Fibroblast of upper back skin (primary cell): ENCODE measurements at places on chromosomes 4 and X.

GRCh38 chrX:150446151-150446550, 83.0 kb downstream of the MAMLD1 start:
- DNase-seq, result no peak

DNA sequence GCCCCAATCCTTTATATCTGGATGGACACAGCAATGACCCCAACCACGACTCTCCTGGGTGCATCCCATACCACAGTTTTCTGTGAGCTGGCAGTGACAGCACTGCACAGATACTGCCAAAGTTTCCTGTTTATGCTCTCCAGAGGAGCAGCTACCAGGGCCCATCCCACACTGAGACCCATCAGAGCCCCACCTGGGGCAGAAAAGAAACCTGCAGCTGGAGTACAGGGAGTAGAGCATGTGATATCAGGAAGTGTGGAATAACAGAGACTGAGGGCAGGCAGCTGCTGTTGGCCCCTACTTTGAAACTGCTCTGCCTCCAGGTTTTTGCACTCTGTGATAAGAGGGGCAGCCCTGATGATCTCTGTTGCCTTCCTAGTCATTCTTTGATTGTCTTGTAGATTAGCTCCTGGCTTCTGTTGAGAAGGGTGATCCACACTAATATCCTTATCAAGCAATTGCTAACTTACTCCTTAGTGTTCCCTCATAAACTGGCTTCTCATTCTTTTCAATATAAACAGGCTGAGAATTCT, 526.3 kb upstream of the TECRL start:
- no peak for DNase-seq

- DNase-seq, result peak; percentile 96
Measured at GRCh38 chrX:49039598-49040375, 3.4 kb downstream of the TFE3 start.

- no peak for DNase-seq
Measured at GRCh38 chrX:54786967-54787366, 11.1 kb downstream of the ITIH6 start.

GRCh38 chr4:5259471-5259870, 208.2 kb downstream of the STK32B start:
- no peak for DNase-seq

- peak; percentile 68 for DNase-seq
Measured at GRCh38 chrX:2398064-2398656, 102.6 kb downstream of the DHRSX start.

DNA sequence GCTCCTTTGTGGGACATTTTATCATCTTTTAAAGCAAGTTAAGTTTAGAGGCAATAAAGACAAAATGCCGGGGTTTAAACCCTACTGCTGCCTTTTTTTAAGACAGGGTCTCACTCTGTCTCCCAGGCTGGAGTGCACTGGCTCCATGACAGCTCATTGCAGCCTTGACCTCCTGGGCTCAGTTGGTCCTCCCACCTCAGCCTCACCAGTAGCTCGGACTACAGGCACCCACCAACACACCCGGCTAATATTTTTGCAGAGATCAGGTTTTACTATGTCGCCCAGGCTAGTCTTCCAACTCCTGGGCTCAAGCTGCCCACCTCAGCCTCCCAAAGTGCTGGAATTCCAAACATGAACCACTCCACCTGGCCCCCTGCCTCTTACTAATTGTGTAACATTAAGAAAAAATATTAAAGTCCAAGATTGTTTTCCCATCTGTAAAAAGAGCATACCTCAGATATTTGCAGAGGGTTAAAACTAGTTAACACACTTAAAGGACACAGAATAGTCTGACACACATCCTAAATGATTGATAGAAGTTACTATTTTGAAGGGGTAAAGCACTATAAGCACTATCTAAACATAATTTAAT, 9.8 kb downstream of the HNRNPD start:
- no peak for DNase-seq

GRCh38 chrX:9340598-9341290, 124.1 kb upstream of the TBL1X start:
- peak; percentile 81 for DNase-seq

DNA sequence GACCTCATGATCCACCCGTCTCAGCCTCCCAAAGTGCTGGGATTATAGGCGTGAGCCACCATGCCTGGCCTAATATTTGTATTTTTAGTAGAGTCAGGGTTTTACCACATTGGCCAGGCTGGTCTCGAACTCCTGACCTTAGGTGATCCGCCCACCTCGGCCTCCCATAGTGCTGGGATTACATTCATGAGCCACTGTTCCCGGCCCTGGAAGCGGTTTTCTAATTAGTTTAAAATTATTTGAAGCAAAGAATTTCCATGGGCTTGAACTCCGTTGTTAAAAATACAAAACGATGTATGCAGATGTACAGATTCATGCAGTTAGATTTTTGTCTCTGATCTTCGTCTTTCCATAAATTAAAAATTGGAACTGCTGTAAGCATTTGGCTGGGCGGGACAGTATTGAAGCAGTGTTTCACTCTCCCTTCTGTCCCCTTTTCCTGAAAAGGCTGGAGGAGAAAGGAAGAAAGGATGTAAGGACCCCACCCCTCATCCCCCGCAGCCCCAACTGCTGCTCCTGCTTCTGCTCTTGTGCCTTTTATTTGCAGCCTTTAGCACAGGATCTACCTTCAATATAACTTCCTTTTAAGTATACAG, 12.0 kb downstream of the TRAPPC11 start:
- DNase-seq, result no peak

GRCh38 chrX:132576939-132577338, 88.1 kb upstream of the MBNL3 start:
- no peak for DNase-seq

- DNase-seq, result no peak
Measured at GRCh38 chr4:170425521-170426143, 335.9 kb upstream of the AADAT start.

DNA sequence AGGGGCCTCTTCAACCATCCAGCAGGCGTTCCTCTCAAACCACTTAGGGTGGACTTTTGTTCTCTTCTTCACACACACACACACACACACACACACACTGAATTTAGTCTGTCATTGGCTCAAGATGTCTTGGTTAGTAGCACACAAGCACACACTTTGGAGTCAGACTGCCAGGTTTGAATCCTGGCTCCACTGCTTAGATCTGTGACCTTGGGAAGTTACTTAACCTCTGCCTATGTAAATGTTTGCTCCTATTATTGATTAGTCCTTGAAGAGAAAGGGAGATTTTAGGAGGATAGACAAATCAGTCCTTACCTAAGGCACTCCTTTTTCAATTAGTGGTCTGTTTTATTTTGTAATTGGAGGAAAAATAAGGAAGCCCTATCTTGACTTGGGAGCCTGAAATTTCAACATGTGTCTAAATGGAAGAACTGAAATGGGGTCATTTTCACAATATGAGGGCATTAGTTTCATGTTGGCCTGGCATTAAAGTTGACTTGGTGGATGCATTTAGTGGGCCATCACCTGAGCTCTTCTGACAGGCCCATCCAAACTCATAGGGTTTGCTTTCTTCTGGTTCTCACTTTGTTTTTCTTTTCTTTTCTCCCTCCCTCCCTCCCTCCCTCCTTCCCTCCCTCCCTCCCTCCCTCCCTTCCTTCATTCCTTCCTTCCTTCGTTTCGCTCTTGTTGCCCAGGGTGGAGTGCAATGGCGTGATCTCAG, 13.3 kb upstream of the TMEM131L start:
- no peak for DNase-seq

- no peak for DNase-seq
Measured at GRCh38 chr4:173380987-173381386, 10.2 kb downstream of the SAP30 start.

DNA sequence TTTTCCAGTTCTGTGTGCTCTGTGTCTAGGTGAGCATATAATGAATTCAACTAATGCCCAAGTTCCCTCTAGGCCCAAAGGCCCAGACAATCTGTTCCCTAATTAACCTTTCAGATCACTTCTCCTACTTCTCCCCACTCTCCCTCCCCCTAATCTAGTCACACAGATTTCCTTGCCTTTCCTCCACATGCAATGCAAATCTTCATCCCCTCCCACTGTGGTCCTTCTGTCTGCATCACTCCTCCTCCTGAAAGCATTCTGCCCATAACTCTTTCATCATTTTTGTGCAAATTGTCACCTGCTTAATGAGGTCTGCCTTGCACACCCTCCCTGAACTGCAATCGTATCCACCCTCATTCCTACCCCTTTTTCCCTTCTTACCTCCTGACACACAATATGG, 346.6 kb downstream of the FBXO8 start:
- DNase-seq, result no peak

DNA sequence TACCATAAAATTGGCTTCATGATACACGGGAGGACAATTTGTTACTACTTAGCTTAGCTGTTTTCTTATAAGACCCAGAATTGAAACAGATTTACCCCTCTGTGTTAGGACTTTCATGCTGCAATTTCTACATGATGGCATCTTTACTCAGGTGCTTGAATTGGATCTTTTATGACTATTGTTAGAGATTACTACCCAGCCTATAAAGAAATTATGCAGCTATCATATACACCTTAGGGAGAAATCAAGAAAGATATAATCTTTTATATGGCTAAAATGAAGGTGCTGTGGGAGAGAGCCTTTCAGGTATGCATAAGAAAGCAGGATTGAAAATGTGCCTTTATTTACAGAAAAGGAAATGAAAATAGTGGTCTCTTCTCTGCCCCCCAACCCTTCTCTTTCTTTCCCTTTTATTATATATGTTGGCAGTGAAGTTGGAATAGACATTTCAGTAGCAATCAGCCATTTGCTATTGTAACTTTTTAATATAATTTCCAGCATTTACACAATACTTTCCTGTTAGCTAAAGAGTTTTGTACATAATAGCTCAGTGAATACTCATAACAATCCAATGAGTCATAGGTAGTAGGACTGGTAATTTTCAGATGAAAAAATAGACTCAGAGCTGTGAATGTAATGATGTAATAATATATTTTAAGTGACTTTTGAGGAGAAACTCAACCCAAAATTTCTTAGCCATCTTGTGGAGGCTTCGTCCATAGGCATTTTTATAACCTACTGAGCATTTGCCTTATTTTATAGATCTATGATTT, 311.8 kb downstream of the ADGRL3 start:
- DNase-seq, result peak; percentile 79

- DNase-seq, result no peak
Measured at GRCh38 chr4:163600727-163601126, 106.2 kb downstream of the TMA16 start.

GRCh38 chr4:37124800-37125199, 119.7 kb upstream of the NWD2 start:
- no peak for DNase-seq

DNA sequence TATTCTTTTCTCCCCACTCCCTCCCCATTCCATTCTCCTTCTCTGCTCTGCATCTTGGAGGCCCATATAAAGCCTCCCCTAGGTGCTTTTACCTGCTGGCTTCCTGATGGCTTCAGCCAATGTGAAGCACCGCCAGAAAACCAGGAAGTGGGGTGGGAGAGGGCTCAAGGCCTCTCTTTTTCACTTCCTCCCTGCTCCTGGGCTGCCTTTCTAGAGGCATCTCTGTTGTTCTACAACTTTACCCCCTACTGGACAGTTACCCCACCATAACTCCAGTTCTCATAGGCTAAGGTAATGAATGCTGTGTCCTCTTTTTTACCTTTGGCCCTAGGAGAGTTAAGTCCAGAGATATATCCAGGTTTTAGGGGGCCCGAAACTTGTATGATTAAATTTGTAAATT, 62.4 kb upstream of the PPARGC1A start:
- DNase-seq, result no peak

DNA sequence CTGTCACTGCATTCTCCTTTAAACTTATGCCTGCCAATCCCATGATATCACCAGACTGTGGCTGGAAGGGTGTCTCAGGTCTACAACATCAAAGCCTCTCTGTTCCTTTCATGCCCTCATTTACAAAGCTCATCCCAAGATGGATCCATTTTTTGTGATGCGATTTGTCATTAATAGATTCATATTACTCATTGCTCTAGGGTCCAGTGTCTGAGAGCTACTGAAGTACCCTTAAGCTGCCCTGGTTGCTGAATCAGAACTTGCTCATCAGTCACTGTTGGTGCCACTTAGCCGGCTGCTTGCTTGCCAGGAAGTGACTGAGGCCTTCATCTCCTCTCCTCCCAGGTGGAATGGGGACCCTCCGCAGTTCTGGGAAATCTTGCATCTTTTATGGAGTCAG, 395.5 kb upstream of the BOD1L1 start:
- DNase-seq, result peak; percentile 5

DNA sequence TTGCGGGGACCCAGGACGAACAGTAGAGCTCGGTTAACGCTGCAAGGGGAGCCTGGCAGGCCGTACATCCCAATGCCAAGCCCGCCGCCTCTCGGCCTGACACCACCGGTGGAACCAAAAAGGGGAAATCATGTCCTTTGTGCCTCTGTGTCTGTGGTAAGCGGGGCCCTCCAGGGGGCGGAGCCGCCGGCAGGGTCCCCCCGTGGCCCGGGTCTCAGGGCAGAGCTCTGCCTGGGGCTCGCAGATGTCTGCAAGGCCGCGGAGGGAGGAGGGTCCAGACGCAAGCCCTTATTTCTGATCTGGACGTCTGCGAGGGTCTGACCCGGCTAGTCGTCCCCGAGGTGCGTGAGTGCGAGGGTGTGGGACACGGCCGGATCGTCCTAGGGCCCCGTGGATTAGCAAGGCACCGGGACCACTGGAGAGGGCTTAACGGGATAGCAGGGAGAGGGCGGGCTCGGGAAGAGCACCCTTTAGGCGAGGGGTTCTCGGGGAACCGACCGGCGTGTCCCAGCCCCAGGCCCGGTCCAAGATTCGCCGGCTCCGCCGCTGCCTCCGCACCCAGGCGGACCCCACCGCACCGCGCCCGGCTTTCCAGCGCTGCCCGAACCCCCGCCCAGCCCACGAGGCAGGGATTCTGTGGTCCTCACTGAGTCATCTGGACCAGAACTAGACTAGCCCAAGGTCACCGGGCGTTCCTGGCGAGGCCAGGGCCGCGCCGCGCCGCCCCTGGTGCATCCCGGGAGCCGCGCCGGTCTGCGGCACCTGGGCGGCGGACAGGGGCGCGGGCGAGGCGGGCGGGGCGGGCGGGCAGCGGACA, 863 bp upstream of the FAM193A start:
- DNase-seq, result peak; percentile 30

DNA sequence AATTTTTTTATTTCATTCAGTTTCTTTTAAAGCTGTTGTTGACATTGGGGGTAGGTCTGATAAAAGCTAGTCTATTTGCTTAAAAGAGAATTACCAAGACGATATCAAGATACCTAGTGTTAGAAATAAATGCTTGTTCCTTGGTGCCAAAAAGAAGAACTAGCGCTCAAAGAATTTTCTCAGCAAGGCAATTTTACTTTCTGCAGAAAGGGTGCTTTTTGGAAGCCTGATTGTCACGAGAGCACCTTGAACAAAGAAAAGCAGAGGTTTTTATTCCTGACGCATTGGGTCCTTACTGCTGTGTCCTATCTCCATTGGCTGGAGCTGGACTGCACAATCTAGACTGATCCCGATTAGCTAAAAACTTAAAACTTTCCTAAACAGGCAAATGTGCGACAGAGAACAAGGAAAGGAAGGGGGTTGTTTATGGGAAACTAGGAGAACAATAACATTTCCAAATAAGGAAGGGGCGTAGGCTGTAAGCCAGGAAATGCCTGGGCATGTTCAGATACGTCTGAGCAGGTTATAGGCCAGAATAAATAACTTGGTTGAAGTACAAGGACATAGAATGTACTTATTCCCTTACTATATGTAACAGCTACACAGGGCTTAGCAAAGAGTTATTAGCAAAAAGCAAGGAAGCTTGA, 50.3 kb upstream of the STPG2 start:
- DNase-seq, result no peak
